ENCODE measurements at places on chromosomes 7 and 10.

DNA sequence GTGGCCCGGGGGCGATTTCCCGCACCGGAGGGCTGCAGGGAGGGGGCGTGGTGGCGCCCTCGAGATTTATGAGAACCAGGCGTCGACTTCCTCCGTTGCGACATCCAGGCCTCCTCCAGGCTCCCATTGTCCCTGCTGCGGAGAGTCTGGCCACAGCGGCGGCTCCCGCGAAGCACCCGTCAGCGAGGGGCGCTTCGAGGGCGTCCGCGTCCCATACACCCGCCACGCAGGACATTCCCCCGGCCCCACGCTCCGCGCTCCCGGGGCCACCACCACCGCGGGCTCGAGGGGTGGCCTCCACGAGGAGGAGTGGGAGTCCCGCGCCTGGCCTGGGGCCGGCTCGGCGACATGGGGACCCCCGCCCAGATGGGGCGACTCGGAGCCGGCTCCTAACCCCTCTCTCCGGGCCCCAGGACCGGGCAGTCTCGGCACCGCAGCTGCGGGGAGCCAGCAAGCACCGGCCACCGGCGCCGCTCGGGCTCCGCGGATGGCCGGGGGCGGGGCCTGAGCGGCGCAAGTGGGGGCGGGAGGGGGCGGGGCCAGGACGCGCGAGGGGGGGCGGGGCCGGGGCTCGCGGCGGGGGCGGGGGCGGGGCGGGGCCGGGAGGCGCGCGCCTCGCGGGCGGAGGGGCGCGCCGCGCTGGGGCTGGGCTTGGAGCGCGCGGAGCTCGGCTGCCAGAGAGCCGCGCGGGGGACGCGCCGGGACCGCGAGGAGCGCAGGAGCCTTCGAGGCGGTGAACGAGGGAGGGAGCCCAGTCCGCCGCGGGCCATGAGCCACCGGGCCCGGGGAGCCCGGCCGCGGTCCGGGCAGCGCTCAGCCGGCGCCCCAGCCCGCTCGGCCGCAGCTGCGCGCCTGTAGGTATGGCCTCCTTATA is at the start of gene SH2B2:
Gene SH2B2, plus strand, starts transcription at position 632 of the 874 bp plus-strand sequence. CDS start 13,683 bp downstream, outside the sequence.
- DNase-seq, result peak; percentile 21

DNA sequence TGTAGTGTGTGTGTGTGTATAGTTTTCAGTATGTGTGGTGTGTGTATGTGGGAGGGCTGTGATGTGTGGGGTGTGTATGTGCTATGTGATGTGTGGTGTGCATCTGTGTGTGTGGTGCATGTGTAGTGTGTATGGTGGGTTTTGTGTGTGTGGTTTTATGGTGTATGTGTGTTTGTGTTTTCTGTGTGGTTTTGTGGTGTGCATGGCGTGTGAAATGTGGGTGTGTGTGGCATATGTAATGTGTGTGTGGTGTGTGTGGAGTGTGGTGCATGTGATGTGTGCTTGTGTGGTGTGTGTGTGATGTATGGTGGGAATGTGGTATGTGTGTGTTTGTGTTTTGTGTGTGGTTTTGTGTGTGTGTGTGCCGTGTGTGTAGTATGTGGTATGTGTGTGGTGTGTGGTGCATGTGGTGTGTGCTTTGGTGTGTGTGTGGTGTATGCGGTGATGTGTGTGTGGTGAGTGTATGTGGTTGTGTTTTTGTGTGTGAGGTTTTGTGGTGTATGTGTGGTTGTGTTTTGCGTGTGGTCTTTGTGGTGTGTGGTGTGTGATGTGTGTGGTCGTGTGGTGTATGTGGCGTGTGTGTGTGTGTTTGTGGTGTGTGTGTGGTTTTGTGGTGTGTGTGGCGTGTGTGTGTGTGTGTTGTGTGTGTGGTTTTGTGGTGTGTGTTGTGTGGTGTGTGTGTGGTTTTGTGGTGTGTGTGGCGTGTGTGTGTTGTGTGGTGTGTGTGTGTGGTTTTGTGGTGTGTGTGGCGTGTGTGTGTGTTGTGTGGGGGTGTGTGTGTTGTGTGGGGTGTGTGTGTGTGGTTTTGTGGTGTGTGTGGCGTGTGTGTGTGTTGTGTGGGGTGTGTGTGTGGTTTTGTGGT is 18.0 kb upstream of the PPP2R2D start:
- no peak for DNase-seq

DNA sequence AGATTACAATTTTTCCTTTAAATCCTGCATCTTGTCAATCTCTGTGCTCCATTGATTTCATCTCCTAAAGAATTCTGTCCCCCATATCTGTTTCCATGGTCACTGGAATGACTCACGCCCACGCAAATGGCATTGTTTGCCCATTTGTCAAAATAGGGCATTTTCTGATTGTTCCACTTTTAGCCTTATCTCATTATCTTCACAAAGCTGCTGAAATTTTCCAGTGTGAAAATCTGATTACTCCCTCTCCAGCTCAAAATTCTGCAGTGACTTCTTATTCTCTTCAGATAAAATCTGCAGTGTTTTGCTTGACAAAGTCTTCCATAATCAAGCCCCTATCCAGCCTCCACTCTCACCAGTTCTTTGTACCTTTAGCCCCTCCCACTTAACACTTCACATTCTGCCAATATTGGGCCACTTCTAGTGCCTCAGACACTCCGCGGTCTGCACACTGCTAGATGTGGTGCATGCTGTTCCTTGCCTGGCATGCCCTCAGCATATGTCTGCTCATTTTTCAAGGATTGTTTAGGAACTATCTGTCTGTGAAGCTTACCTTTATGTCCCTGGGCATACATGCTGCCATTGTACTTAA is 33.9 kb upstream of the CTTNBP2 start:
- DNase-seq, result no peak

GRCh38 chr10:69403519-69403918 is 13.2 kb downstream of the TACR2 start:
- no peak for DNase-seq

DNA sequence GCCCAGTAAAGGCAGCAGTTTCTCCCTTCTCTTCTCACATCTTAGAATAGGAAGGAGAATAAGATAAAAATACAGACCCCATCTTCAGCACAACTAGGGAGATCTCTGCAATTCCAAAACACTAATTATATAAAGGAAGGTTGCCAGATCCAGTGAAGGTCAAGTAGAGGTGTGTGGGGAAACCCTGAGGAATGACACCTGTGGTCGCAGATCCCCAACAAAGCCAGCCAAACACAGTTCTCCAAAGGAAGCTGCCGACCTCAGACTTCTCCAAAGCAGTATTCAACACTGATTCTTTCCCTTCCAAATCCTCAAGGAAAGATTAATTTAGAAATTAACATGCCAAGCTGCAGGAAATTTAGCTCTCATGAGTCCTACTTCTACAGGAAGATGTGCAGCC is 62.9 kb upstream of the OIT3 start:
- no peak for DNase-seq

DNA sequence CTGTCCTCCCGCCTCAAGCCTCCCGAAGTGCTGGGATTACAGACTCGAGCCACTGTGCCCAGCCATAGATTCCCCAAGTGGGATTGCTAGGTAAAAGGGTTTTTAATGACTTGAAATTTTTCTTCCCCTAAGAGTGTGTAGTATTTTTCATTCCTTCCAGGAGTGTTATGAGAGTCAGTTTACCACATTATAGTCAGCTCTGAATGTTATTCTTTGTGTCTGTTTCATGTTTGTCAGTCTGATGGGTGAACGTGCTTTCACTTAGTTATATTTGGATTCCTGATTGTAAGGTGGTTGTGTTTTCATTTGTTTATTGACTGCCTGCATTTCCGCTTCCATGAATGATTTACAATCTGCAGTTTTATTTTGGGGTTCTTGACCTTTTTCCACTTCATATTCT is 6.3 kb downstream of the ZNF212 start:
- no peak for DNase-seq

DNA sequence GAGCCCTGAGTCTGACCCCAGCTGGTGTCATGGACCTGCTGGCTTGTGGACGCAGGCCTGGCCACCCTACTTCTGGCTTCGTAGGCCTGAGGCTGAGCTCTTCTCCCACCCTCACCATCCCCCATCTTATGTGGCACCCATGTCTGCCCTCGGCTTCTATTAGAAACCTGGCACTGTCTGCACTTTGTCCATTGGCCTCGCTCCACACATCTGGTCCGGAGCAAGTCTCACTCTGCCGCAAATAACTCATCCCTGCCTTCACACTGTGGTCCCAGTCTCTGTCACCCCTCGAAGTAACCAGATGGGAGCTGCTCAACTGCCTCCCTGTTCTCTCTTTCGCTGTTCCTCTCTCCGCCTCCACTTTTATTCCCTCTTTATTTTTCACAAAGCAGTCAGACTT is 78.6 kb downstream of the TRRAP start:
- DNase-seq, result no peak
